Amniotic epithelial cell (primary cell): ENCODE measurements at places on chromosomes 5 and 9.

- no peak for DNase-seq
Measured at GRCh38 chr9:7342229-7342628, 457.3 kb downstream of the DMAC1 start.

GRCh38 chr5:111124793-111125192 lies 32.6 kb downstream of the WDR36 start:
- DNase-seq, result no peak

DNA sequence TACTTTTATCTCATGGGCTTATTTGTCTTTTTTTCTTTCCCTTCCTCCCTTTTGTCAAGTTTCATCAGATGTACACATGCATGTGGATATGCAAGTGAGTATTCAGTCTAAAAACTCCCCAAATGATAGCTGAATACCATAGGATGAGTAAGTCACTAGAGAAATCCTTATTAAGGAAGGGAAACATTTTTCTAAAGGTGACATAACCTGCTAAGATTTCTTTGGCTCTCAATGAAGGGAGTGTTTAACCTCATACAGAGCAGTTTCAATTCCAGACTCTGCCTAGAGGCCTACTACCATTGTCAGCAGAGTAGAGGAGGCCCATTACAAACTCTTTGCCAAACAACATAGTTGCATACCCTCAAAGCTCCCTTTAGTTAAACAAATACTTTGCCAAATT lies 192.4 kb downstream of the ARHGEF28 start:
- peak; percentile 79 for DNase-seq

DNA sequence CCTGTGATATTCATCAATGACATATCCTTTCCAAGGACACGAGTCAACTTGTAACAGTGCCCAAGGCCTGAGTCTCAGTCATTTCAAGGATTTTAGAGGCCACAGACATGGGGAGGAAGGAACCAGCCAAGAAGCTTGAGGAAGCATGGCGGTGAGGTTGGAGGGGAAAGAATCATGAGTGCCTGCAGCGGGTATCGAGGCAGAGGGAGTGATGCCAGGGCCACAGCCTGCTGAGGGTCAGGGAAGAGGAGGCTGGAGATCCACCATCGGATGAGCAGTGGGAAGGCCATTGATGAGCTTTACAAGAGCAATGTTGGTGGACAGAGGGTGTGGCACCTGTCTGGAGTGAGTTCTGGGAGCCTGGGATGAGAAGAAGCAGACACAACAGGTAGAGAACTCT lies 88.5 kb upstream of the IER5L start:
- no peak for DNase-seq

- peak; percentile 76 for DNase-seq
Measured at GRCh38 chr5:10262121-10262774, 12.2 kb downstream of the CCT5 start.

DNA sequence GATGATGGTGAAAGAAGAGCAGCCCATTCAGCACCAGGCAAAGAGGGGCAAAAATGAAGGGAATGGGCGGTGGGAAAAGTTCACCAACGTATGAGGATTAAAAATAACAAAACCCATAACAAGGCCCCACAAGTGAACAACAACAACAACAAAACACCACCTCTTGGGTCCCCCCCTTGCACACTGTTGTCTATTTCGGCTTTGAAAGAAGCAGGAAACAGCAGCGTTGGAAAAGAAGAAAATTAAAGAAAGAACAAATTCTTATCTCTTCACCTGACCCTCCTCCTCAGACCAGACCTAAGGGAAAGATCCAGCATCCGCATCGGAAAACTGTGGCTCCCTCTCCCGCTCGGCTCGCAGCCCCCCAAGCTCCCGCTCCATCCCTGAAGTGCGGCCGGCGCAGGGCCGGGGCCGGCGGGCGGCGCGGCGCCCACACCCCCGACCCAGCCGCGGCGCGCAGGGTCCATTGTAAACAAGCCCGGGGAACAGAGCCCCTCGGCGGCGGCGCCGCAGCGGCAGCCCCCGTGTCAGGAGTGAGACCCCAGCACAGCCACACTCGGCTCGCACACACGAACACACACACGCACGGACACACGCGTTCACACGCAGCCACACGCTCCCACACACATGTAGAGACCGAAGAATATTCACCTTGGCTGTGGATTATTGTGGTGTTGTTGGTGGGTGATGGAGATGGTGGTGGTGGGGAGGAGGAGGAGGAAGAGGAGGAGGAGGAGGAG lies 535 bp downstream of the RFX3 start:
- peak; percentile 14 for DNase-seq

DNA sequence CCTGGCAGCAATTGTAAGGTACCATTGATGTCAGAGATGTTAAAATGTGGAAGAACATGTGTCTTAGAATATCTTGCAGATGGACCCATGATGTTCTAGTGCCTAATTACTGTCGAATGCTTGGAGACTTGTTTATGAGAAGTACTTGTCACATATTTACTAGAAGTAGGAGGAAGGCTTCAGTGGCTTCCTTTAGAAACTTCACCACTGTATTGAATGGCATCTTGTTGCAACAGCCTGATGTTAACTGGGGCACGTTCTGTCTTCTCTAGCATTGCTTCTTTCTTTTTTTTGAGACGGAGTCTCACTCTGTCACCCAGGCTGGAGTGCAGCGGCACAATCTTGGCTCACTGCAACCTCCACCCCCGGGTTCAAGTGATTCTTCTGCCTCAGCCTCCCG lies 16.5 kb downstream of the UGCG start:
- DNase-seq, result no peak

GRCh38 chr9:68437785-68438184 lies 81.4 kb downstream of the PGM5 start:
- no peak for DNase-seq

- peak; percentile 76 for DNase-seq
Measured at GRCh38 chr5:143964919-143965318, 153.0 kb downstream of the HMHB1 start.

- no peak for DNase-seq
Measured at GRCh38 chr5:160660132-160660531, 191.9 kb downstream of the ATP10B start.

- DNase-seq, result peak; percentile 4
Measured at GRCh38 chr5:20575571-20575970, 587.6 kb upstream of the CDH18 start.

GRCh38 chr9:107548298-107549142 lies 59.0 kb upstream of the KLF4 start:
- DNase-seq, result peak; percentile 93

DNA sequence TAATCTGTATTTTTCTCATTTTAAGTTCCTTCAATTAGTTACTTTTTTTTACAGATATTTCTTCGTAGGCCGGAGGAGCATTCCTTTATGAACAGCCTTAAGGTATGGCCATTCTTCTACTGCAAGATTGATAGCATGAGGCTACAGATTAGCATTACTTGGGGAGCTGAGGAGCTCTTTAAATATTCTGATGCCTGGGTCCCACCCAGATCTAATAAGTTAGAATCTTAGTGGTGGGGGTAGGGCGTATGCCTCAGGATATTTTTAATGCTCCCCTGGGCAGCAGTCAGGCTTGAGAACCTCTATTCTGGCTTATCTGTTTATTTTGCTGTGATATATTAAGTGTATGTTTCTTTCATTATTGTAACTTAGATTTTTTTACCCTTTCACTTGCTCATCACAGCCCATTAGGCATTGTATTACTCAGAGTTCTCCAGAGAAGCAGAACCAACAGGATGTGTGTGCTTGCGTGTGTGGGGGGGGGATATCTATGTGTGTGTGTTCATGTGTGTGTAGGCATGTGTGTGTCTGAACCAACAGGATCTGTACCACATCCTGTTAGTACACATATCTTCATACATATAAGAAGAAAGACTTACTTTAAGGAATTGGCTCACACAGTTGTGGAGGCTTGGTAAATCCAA lies 91.8 kb upstream of the MTAP start:
- DNase-seq, result peak; percentile 23

DNA sequence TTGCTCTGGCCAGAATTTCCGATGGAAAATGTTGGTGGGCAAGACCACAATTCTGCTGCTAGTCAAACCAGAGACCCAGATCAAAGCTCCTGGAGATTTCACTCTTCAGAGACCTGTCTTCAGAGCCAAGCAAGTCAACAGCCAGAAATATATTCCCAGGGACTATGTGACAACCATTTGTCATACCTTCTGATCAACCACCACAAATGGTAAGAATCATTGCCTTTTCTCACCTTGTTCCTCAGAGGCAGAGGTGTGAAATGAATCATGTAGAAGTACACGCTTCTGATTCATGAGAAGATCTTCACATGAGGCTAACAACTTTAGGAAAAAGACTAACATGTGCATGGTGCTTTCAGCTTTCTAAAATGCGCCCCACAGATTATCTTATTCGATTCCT lies 53.5 kb downstream of the SUSD1 start:
- DNase-seq, result no peak

DNA sequence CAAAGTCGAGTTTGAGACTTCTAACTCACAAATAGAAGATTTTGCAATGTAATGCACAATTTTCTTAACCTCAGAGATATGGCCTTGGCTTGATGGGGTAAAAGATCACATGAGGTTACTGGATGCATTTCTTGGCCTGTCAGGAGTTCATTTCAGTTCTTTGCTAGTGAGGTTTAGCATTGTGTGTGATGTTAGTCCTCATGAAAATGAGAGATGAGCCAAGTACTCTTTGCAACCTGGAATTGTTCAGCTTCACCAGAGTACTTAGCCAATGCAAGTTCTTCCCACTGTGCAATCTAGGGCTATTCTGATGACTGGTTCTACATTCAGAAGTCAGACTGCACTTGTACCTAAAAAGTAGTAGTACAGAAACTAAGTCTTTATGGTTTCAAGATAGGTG lies 24.9 kb downstream of the GNAQ start:
- DNase-seq, result peak; percentile 90

- DNase-seq, result no peak
Measured at GRCh38 chr9:136862849-136863622, 3.1 kb downstream of the EDF1 start.

DNA sequence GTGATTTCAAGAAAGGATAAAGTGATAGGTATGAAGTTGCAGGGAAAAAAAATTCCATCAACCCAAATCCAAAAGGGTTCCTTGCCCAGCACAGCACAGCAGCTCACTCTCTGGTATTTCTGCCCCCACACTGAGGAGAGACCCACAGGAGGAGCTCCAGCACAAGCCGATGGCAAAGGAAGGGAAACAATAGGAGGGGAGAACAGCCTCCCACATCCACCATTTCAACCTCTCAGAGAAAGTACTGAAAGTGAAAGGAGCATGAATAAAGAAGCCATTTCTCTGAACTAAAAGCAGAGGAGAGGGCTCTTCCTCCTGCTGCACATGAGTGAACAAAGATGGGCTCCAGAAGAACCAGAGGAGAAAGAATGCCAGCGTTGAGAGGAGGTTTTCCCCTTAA lies 54.9 kb upstream of the ZSWIM6 start:
- DNase-seq, result peak; percentile 64

GRCh38 chr9:18821788-18822187 lies 211.2 kb downstream of the SAXO1 start:
- peak; percentile 12 for DNase-seq

DNA sequence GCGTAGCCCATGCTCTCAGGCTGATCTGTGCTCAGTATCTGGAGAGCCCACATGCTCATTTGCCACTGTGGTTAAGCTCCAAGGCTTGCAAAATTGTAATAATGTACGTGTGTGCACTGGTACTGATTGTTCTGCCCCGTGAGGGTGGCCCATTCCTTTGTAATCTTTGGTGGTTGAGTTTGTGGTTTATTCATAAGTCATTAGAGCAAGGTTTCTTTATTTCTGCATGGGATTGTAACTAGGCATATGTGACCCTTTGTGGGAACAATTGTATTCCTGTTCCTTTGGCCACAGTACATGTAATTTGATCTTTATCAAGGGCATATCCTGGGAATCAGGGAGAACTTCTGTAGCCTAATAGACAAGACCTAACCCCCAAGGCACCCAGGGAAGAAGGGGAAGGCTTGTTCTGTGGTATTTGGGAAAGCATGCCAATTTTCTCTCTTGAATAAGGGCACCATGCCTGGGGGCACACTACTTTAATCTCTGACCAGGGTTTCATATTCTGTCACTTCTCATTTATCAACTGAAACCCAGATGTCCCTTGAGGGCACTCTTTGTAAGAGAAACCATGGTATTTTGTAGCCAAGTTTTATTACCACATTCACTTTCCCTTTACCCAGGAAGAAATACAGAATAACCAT lies 74.6 kb downstream of the NPR3 start:
- DNase-seq, result peak; percentile 94

DNA sequence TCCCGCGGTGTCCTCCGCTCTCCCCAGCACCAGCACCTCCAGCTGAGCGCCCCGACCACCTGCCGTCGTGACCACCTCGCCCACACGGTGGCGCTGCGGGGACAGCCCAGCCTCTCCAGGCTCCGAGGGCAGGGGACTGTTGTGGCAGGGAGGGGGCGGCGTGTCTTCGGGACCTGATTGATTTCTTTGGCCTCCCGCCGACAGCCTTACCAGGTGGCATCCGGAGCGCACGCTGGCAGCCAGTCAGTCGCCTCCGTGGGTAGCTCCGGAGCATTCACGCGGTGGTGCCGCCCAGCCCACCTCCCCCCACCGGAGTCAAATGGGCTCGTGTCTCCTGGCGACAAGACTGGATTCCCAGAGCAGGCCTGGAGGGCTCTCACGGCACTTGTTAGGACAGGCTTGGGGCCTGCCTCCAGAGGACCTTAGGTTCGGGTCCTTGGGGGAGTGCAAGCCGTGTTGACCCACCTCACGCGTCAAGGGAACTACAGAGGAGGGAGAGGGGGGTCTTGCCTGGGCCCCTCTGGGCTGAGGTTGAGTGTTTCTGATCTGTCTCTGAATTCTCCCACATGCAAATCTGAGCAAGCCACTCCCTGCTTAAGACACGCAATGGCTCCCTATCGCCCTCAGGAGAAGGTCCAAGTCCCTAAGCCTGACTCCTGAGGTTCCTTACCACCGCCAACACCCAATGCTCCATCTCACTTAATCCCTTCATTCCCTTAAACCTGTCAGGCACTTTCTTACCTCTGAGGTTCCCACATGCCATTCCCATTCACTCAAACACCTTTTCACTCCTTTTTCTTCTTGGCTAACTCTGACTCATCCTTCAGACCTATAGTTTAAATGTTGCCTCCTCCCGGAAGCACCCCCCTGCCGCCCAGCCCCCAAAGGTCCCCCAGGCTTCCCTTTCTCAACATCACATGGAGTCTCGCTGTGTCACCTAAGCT lies 51.2 kb upstream of the GGTA1 start:
- DNase-seq, result no peak

DNA sequence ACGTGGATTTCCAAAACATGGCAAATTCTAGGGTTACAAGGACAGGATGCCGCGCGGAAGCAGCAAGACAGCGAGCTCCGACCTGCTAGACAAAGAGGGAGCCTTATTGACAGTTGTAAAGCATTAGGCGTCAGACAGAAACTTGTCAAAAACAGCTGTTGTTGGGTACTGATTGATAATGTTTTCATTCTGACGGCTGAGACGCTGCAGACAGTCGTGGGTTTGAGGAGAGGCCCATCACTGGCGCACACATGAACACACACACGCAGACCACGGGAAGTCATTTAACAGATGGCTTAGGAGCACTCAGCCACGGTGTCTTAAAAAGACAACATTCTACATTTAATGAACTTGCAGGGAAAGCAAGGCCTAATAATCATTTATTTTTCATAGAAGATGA lies 324.0 kb downstream of the NDUFS4 start:
- no peak for DNase-seq

DNA sequence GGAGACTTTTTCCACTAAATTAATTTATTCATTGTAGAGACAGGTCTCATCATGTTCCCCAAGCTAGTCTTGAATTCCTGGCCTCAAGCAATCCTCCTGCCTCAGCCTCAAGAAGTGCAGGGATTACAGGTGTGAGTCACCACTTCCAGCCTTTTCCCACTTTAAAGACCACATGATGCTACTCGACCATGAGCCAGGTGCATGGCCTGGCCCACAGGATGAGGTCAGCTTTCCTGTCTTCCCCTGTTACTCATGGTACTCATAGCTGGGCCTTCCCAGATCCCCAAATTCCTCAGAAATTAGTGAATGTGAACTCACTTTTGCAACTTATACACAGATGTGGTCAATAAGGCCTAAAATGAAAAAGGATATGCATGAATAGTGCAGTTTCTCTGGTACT lies 395.9 kb downstream of the SEMA5A start:
- DNase-seq, result peak; percentile 48
